ENCODE measurements at places on chromosomes 11 and 22.

DNA sequence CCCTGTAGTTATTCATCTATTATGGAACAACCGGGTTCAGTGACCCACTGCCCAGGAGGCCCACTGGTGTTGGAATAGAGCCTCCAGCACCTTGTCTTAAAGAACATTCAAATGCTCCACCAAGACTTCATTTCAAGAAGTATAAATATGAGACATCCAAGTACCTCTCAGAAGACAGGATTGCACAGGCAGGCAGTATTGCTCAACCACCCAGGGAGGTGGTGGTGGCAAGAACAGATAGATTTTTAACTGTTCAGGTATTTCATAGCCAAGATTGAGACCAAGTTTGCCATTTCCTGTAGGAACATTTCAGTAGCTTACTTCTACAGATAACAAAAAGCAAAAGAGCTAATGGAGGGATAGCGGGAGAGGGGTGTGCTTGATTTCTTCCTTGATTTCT lies 78.7 kb downstream of the COMMD9 start:
- DNase-seq: no peak

DNA sequence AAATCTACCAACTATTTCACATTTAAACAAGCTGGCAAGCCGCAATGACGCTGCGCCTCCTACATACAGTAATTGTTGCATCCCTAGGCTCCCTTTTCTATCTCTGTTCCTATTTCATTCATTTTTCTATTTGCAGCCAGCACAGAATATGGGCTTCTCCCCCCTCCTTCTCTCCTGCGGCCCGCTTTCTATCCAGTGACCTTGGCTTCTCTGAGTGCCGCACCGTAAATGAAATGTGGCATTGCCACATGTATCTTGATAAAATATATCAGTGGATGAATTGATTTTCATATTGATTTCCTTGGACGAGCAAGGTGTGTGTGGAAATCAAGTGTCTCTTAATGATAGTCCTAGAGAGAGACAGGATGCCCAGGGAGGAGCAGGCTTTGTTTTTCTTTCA lies 70.2 kb downstream of the ZBTB16 start:
- no peak for DNase-seq

DNA sequence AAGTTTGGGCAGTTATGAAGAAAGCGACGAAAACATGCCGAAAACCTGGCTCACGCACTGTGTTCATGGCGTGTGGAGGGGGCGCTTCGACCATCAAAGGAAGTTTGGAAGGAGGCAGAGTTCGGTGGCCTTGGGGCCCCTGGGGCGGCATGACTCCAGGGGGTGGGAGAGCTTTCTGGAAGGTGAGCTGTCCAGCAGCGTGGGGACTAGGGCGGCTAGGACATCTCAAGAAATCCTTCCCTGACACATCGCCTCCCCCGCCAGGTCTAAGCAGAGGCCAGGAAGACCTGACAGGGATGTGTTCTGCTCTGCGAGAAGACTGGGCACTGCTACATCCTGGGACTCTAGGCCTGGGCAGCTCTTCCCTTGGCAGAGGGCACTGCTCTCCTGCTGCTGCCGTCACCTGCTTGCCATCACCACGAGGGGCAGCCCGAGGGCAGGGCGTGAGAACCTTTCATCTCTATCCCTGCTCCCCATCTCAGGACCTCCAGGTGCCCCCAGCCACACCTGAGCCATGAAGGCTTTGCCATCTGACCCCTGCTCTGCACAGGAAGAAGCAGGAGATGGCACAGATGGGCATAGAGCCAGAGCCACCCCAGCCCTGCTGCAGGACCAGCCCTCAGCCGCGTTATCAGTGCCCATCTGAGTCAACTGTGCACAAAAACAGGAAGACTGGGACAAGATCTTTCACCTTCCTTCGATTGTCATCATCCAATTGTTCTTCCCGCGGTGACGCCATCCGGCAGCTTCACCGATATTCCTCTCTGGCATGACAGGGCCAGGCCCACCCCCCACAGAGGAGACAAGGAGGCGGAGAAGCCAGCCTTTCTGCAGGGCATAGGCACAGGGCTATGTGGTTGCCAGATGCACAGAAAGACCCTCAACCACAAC lies 12.7 kb downstream of the LINC01488 start:
- DNase-seq: no peak

GRCh38 chr11:363948-364761 lies 5.1 kb upstream of the B4GALNT4 start:
- peak; percentile 83 for DNase-seq

DNA sequence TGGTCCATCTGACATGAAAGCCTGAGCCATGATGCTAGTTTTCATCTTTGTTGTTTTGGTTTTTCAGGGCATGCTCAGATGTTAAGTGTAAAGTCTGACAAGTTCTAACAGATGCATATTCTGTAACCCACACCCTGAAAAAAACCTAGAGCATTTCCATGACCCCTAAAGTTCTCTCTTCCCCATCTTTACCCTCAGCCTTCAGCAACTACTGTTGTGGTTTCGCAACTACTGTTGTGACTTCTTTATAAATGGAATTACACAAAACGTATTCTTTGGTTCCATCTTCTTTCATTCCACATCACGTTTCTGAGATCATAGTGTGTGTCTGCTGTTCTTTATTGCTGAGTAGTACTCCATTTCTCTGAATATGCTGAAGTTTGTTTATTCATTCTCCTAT lies 65.1 kb upstream of the LDLRAD3 start:
- DNase-seq: no peak

- no peak for DNase-seq
Observed at GRCh38 chr11:75478783-75479596, 46.0 kb upstream of the KLHL35 start.

DNA sequence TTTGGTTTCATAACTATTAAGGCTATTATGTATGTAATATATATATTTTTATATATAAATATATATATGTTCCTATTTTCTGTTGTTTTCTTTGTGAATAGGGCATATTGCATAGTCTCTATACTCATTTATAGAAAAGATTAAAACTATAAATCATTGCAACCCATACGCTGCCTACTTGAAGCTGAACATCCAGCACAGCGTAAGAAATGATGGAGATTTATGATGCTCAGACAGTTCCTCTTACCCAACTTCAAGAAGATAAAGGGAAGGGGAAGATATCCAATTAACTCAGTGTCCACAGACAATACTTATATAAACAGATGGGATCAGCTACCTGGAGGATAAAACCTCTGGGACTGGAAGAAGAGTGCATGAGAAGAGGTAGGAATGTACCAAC lies 791.7 kb downstream of the FAM181B start:
- DNase-seq: no peak

- no peak for DNase-seq
Observed at GRCh38 chr11:32478277-32478731, 43.0 kb upstream of the WT1 start.

DNA sequence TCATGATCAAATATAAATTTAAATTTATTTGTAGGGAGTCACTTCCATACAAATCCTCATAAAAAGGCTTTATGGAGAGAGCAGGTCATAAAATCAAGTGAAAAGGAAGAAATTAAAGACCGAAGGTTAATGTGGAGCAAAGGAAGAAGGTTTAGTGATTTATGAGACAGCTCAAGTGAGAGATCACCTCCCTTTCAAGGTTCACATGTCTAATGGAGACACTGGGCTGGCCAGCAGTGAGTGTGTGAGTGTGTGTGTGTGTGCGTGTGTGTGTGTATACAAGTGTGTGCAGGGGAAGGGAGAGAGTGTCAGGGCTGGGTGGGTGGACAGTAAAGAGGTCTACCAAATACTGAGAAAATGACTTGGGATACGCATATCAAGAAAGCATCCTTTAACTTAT lies 251.2 kb downstream of the FAT3 start:
- DNase-seq: no peak

GRCh38 chr11:45391168-45391850 lies 105.2 kb upstream of the SYT13 start:
- no peak for DNase-seq

GRCh38 chr11:8533332-8533731 lies 60.7 kb downstream of the STK33 start:
- no peak for DNase-seq

DNA sequence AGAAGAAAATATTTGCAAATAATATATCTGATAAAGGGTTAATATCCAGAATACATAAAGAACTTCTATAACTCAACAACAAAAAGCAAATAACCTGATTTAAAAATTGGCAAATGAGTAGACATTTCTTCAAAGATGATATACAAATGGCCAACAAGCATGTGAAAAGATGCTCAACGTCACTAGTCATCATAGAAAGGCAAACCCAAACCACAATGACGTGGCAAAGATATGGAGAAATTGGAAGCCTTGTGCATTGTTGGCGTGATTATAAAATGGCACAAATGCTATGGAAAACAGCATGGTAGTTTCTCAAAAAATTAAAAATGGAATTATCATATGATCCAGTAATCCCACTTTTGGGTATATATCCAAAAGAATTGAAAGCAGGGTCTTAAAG lies 466.3 kb downstream of the TBC1D22A start:
- DNase-seq: no peak

- no peak for DNase-seq
Observed at GRCh38 chr11:70778883-70779282, 380.6 kb downstream of the CTTN start.

GRCh38 chr22:18909556-18909955 lies 3.4 kb downstream of the DGCR6 start:
- DNase-seq: no peak

DNA sequence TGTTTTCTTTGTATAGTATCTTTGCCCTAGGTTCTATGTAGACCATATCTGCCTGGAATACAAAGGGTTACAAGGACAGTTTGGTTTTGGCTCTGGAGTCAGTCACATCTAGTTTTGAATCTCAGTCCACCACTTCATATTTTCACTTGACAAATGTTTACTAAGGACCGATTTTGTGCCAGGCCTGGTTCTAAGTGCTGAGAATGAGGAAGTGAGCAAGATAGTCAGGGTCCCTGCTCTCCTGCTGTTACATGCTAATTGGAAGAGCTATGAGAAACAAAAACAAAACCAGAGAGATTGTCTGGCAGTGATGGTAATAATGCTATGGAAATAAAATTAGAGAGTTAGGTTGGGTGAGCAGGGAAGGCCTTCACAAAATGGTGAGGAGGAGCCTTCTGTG lies 66.1 kb upstream of the ARHGAP20 start:
- DNase-seq: no peak

Data from CD4-positive, alpha-beta T cell treated with Interleukin-10 for 1 hour (primary cell).